NCI-H69 (cell line): ENCODE measurements at places on chromosomes 16 and 17.

GRCh38 chr16:20911361-20911760 lies 10.8 kb downstream of the LYRM1 start:
- DNase-seq = no peak

GRCh38 chr16:87447323-87447722 lies 45.5 kb downstream of the ZCCHC14 start:
- no peak for DNase-seq

DNA sequence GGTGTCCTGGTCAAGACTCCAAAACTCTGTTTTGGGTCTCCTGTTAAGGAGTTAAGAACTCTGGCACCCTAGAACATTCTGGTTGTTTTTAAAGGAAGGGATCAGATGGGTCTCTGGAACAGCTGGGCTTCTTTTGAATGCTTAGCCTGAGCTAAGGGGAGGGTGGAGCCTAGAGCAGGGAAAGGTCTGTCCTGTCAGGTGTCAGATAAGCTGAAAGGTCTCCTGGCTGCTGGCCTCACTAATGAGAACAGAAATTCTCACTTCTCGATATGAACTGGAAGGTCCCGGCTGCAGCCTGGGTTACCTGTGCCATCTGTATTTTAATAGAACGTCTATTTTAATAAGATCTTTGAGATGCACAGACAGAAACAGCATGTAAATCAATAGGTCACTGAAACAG lies 69.0 kb downstream of the RAP1GAP2 start:
- DNase-seq = no peak

- DNase-seq = peak; percentile 74
Measured at GRCh38 chr17:17380145-17380925, 77.2 kb downstream of the NT5M start.

DNA sequence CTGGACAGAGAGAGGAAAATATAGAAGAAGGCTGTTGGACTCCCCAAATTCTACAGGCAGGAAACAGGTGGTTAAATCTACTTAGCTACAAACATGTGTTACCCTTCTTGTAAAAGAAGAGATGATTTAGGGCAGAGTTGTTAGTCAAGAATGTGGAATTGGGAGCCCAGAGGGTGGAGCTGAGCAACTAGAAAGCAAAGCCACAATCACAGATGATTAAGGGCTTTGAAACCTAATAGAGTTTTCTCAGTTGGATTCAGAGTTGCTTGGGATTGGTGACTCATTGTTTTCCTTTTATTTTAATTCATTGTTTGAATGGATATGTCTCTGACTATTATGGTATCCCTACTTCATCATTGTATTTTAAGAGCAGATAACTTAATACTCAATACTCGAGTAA lies 6.2 kb downstream of the ACSM5 start:
- no peak for DNase-seq

- no peak for DNase-seq
Measured at GRCh38 chr16:55462241-55462640, 16.8 kb upstream of the MMP2 start.

DNA sequence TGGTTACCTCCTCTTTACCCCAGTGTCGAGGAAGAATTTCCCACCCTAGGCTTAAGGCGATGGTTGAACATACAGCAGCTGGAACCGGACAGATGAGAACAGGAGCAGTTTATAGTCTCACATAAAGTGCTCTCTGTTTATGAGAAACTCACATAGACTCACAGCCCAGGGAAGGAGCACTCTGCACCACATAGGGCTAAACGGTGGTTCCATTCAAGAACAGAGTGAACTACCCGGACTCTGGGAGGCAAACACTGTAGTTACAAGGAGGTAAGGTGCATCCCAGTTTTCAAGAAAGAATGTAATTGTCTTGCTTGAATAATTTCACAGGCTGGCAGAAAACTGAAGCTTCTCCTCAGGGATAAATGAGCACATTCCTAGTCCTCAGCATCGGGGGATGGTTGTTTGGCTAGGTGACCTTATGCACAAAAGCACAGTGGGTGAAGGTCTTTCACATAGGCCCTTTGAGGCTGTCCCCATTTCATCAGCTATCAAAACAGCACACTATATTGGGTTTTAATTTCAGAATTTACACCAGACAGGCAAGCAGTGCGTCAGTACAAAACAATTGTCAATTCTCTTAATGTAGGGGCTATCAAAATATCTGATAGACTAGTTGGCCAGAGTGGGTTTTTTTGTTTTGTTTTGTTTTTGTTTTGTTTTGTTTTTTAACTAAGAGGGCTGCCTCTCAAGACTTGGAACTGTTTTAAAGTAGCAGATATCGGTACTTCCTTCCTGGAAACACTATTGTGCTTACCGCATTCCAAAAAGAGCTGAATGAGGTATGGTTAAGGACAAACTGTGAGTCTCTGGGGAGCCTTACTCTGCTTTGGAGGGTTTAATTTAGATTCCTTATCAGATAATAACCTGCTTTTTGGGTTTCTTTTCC lies 918.1 kb upstream of the CDH8 start:
- no peak for DNase-seq

DNA sequence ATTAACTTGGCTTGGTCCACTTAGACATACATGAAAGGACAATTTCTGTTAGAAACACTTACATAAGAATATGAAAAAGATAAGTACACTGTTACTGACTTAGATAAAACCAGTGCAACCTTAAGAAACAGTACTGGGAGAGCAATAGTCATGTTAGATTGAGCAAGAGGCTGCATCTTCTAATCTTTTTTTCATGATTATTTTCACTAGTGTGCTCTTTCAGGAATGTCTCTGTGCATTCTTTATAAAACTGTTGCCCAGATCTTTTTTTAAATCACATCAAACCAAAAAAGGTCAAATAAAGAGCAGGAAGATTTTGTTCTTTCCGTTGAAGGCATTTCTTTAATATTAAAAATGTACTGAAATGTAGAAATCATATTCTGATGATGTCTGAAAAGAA lies 100.7 kb upstream of the AXIN2 start:
- DNase-seq = no peak

DNA sequence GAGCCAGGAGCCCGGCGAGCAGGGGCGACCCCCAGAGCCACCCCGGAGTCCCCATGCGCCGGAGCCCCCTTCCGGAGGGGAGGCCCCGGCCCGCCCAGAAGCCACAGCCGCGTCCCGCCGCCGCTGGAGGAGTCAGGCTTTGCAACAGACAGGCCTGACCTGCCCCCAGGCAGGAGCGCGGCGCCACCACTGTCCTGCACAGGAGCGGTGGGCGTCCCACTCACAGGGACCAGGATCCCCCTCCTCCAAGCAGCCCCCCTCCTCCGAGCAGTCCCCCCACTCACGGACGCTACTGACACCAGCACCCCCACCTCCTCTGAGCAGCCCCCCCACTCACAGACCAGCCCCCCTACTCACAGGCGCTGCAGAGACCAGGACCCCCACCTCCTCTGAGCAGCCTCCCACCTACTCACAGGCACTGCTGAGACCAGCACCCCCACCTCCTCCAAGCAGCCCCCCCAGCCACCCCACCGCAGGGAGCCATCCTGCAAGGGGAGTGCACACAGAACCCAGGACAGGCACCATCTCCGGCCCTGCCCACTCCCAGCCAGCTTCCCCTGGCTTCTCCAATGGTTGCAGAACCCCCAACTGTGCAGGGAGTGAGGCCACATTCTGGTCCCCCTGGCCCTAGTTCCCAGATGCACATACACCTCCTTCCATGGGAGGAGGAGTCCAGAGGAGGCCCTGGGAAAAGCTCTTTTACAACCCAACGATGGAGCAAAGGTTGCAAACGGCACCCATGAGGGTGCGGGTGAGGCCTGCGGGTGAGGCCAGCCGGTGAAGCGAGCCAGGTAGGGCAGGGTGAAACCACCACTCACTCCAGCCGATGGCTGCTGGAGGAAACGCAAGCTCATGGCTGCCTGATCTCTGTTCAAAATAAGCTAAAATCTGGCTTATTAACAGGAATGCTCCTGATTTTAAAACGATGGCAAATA lies 69.9 kb downstream of the ABR start:
- peak; percentile 70 for DNase-seq

DNA sequence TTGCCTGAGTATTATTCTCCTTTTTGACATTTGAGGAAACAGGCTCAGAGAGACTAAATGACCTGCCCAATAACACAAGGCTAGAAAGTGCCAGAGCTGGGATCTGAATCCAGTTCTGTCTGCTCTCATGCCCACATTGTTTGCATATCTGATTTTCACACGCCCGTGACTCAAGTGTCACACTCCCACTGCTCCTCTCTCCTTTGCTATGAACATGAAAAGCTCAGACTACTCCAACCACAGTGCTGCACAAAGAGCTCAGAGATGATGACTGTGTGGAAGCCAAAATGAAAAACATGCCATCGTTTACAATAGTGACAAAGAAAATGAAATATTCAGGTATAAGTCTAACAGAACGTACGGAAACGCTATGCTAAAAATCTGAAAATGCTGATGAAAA lies 107.9 kb downstream of the SMG6 start:
- no peak for DNase-seq

DNA sequence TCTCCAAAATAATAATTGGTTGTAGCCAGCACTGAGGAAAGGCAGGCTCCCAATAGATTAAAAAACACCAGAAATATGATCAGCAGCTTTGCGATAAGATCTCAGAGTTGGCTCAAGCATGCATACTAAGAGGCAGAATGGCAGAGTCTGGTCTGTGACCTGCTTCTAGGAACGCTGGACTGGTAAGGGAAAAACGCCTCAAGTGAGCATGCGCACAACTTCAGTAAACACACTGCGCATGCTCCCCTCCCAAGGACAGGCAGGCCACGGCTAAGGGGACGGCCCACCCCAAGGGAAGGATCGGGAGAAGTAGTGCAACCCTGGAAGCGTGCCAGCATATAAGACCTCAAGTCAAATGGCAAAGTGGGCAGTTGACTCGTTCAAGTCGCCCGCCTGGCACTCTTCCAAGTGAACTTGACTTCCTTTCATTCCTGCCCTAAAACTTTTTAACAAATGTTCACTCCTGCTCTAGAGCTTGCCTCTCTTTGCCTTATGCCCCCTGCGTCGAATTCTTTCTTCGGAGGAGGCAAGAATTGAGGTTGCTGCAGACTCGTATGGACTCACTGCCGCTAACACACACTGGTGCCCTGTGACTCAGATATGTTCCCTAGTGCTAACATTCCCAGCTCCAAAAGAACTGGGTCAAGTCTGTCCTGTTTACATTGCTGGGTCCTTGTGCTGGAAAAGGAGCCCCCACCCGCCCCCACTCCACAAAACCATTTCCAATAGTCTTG lies 22.4 kb upstream of the PRM1 start:
- DNase-seq = peak; percentile 55

- no peak for DNase-seq
Measured at GRCh38 chr17:4998027-4998731, 429 bp downstream of the KIF1C start.

DNA sequence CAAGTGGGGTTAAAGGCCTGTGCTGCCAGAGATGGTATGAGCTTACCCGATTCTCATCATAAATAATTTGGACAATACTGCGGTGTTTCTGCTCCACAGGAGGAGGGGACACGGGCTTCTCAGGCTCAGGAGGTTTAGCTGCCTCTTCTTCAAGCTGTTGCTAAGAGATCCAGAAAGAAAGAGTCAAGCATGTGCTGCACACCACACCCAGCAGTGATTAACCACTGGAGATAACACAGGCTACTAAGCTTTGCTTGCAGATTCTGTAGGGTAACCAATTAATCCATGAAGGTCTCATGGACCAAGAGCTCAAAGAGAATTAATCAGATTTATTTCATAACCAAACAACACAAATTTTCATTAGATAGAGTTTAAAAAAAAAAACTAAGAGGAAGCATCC lies 56.6 kb downstream of the NCOR1 start:
- DNase-seq = no peak

DNA sequence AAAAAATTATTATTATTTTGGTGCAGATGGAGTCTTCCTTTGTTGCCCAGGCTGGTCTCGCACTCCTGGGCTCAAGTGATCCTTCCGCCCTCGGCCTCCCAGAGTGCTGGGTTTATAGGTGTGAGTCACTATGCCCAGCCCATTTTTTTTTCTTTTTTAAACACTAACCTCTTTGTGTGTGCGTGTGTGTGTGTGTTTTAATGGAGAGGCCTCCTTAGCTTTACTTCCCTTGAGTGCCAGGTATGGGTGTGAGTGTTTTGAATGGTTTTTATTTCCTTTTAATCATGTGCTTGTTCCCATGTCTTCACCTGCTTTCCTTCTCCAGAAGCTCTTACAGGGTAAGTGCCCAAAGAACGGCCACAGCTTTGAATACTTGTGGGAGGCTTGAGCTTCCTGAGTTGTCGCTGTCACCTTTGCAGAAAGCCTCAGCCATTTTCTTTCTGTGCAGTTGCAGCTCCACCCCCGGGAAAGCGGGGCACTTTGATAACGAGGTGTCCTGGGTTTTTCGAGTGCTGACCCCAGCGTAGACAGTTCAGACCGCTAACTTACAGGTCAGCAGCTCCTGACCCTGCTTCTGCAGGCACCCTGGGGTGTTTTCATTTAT lies 22.6 kb downstream of the AKAP1 start:
- peak; percentile 49 for DNase-seq
